ENCODE measurements at places on chromosomes 13 and 19.

GRCh38 chr19:13003081-13003480 lies 7.8 kb downstream of the NFIX start:
- no peak for DNase-seq

GRCh38 chr19:49528211-49528771 lies 488 bp downstream of the RCN3 start:
- peak; percentile 62 for DNase-seq

DNA sequence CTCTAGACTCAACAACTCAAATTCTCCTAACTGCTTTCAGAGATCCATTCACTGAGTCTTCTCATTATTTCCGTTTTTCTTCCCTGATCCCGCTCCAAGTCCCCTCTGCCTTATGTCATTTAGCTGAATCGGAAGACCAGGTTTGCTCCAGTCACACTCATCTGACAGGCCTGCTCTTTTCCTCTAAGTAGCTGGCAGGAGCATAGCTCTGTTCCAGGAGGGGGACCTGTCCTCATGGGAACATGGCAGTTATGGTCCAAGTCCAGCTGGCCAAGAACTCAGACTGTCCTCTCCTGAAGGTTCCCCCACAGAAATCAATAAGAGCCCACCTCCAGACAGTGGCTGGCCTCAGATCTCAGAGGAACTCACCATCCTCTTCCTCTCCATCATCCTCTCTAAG lies 130.9 kb upstream of the SERP2 start:
- DNase-seq: no peak

- DNase-seq: peak; percentile 99
Observed at GRCh38 chr19:4694211-4694987, 24.3 kb upstream of the MYDGF start.

DNA sequence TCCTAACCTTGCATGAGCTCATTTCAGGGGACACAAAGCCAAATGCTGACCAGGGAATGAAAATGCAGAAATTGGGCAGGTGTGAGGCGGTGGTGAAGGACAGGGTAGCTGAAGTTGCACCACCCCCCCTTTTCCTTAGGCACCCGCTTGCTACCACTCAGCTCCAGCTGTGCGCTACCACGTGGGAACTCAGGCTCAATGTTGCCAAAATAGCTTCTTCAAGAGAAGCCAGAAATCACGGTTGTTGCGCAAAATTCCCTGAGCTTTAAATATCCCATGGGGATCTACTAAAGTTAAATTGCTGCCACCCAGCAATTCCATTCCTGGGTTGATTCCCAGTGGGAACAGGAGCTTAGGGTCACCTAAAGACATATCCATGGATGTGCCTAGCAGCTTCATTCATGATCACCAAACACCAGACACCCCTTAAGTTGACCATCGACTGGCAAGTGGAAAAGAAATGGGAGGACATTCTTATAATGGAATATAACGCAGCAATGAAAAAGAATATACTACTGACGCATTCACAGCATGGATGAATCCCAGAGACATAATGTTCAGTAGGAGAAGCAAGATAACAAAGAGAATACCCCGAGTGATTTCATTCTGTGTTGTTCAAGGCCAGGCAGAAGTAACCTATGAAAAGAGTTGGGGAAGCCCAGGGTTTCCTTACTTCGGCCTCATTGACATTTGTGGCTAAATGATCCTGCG lies 12.8 kb upstream of the ADGRL1 start:
- DNase-seq: no peak
